CD4-positive, CD25-positive, alpha-beta regulatory T cell (primary cell): ENCODE measurements at places on chromosomes 11 and 22.

- DNase-seq, result no peak
Observed at GRCh38 chr22:22196018-22196533, 48.5 kb upstream of the VPREB1 start.

- no peak for DNase-seq
Observed at GRCh38 chr11:85164743-85165142, 462.4 kb downstream of the DLG2 start.

DNA sequence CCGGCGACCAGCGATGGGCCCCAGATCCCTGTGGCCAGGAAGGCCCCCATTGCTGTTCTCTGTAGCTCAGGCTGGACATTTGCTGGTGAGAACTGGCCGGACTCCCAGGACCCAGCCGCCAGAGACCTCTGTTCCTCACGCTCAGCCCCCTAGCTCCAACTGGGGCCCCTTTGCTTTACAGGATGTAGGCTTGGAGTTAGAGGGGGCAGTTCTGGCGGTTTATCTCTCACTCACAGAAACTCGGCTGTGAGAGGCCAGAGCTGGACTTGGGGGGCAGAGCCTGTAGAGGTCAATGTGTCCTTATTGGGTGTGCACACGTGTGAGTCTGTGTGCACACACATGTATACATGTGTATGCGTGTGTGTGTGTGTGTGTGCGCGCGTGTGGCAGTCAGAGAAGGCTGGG, 502 bp downstream of the SMIM38 start:
- DNase-seq, result no peak

GRCh38 chr11:96464700-96465307, 75.0 kb downstream of the JRKL start:
- peak; percentile 58 for DNase-seq

GRCh38 chr11:34881900-34882299, 34.3 kb downstream of the APIP start:
- no peak for DNase-seq

DNA sequence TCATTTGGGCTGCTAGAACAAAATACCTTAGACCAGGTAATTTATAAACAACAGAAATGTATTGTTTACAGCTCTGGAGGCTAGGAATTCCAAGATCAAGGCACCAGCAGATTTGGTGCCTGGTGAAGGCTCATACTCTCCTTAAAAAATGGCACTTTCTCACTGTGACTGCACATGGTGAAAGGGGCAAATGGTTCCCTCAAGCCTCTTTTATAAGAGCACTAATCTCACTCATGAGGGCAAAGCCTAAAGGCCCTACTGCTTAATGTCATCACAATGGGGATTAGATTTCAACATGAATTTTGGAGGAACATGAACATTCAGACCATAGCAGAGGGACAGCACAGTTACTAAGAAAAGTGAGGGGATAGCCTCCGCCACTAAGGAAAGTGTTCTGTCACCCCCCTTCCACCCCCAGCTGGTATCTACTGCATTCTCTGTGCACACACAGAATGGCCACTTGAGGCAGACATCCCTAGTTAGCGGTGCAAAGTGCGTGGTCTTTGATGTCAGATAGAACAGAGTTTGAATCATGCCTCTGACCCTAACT, 47.2 kb upstream of the CEP295 start:
- no peak for DNase-seq
